ENCODE measurements at places on chromosomes 5 and 9.

- DNase-seq, result peak; percentile 4
Measured at GRCh38 chr5:54344653-54345052, 34.3 kb upstream of the ARL15 start.

GRCh38 chr9:69153707-69154521 lies 20.2 kb upstream of the TJP2 start:
- DNase-seq, result no peak

DNA sequence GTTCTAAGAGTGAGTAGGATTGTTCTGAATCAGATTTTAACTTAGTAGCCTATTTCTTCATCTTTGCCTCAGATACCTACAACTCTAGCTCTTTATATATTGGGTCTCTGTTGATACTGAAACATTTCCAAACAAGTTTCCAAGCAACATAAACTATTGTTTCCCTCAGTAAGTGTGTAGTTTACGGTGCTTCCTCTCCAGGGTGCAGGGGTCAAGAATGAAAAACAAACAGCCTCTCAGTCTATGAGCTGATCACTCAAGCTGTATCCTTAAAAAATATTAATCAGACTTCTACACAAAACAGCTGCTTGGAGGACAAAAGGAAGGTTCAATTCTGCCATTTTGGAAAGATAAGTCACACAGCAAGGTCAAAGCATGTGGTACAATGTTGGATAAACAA lies 75.0 kb downstream of the ADAMTS12 start:
- no peak for DNase-seq

DNA sequence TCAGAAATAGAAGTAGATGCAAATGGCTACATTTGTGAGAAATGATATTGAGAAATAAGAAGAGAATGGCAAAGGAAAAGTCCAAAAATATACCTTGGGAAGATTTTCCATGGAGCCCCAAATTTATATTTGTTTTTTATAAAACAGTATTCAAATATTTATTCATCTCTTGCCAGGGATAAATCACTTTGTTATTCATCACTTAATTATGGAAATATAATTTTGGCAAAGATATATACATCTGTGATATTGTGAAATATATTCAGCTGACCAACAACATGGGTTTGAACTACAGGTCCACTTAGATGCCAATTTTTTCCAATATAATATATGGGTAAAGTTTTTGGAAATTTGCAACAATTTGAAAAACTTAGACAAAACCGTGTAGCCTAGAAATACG lies 19.7 kb upstream of the RAPGEF6 start:
- no peak for DNase-seq

DNA sequence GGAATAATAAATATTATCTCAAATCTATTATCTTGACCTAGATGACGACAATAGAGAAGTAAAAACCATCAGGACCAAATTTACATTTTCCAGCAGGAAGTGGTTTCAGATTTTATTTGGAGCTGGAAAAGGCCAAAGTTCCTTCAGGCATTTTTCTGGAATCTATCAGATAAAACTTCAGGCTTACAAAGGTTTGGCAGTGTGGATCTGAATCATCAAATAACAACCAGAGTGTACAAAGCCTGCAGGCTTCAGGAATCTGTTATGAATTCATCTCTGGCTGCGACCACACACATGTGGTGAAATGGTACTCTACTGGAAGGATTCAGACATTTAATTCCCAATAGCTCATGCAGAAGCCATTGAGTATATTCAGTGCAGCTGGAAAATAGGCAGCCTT lies 726.4 kb upstream of the GRAMD2B start:
- no peak for DNase-seq

DNA sequence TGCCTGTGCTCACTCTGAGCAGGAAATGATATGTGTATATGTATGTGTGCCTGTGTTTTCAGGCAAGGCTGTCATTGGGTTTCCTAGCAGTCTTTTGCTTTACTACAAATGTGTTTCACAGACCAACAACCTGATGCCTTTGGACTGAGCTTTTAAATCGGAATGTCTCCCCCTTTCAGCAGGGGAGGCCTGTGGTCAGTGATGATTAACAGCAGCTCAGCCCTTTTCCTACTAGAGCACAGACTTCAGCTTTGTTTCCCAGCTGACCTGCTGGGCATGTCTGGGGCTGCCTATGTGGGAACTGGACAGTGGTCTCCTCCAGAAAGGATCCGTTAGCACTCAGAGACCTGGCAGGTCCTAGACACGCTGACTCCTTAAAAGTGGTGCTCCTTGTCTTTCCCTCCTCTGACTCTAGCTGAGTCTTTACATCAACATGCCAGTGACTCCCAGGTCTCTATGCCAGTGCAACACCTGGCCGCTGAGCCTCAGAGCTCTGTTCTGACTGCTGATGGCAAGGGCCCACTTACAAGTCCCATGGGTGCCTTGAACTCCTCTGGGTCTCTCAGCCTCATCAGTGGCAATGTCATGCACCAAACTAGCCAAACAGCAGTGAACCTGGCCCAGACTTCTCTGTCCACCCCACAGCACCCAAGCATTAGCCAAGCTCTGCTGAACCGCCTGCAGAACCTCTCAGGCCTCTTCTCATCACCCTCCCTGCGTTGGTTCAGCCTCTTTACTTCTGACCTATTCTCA lies 7.7 kb downstream of the MACROH2A1 start:
- no peak for DNase-seq

- no peak for DNase-seq
Measured at GRCh38 chr5:83370957-83371356, 100.6 kb upstream of the VCAN start.

DNA sequence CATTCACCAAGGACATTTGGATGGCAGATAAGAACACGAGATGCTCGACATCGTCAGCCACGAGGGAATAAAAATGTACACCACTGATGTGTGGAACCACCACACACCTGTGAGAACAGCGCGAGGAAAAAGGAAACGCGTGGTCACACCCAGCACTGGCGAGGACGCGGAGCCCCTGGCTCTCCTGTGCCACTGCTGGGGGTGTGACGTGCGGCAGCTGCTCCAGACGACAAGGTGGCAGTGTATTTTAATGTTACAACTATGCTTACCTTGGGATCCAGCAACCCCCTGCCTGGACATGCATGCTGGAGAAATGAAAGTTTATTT lies 13.6 kb upstream of the CEP72 start:
- DNase-seq, result no peak

DNA sequence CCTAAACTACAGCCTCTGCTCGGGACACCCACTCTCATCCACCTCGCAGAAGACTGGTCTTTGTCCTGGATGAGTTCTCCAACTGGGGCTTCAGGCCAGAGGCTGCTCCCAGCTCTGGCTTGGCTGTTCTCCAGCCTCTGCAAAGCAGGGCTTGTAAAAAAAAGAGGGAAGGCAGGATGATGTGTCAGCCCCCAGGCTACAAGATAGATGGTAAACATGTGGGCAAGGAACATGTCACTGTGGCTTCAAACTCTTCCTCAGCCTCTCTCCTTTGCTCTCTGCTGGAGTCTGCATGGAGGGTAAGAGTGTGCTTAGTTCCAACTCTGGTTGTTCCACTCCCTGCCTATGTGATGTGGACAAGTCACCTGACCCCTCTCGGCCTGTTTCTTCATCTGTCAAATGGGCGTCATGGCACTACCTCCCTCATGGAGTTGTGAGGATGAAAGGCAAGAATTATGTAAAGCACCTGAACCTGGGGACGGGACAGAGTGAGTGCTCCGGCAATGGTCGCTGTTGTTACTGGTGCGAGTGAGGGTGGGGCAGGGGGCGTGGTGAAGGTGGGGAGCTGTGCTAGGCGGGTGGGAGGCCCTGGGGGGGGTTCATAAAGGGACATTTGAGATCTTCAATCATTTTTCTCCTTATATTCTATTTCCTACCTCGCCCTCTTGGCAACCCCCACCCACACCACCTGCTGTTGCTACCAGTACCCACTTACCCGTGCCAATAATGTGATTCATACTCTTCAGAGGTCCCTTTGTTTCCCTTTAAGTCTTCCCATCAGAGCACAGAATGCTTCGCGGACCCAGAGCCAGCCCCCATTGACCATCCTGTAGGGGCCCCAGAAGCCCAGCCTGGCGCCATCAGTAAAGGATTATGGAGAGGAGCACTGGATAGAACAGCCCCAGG lies 6.8 kb upstream of the ZNF79 start:
- no peak for DNase-seq

GRCh38 chr5:96855031-96855872 lies 21.0 kb upstream of the ERAP2 start:
- DNase-seq, result no peak

DNA sequence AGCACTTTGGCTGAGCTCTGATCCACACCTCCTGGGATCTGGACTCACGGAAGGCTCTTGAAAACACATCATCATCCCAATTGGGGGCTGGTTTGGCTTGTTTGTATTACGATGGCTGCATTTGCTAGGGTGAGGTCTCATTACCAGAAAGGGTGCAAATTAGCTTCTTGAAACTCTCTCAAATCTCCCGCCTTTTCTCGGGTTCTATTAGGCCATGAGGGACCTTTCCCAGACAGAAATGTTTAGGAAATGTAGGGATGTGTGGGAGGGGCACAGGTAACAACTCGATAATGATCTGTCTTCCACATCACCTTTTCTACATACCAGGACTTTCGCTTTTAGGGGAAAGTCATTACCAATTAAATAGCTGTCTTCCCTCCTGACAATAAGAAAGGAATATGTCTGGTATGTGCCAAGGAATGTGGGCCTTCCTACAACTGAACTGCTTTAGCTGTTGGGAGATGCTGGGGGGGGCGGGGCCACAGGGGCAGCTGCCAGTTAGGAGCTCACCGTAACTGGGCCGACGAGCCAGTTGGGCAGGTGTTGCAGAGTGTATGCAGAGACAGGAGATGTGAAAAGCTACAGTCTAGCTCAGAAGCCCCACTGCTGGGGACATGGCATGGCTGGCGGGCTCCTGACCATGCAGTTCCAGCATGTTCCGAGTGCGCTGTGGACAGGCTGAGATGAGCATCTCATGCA lies 71.2 kb downstream of the AK8 start:
- no peak for DNase-seq

DNA sequence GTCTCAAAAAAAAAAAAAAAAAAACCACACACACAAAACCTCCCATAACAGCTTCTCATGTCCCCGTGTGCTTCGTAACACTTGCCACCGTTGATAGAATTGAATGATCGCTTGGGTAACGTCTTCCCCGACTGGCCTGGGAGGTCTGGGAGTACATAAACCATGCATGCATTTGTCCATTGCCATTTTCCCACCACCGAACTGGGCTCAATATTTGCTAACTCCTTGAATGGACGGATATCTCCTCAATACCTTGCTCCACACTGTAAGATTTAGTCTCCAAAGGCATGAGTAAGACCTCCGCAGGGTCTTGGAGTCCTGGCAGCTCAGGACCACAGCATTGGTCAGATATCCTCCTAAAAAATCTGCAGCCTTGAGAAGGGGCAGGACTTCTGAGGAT lies 3.2 kb upstream of the P4HA2 start:
- no peak for DNase-seq

DNA sequence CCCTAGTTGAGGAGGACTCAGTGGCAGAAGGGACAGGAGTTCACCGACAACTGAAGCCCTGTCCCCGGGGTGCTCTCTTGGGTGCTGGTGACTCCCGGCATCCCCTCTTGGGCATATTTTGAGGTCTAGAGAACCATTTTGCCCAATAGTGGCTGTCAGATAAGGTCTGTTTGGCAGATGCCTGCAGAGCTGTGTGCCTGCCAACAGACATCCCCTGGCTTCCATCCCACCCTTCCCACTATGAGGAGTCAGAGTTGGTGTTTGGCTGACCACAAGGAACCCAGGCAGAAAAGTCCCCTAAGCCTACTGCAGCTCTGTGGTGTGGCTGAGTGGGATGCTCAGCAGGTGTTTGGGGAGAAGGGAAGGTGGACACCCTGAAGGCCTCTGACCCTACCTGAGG lies 207.0 kb downstream of the AUH start:
- no peak for DNase-seq

DNA sequence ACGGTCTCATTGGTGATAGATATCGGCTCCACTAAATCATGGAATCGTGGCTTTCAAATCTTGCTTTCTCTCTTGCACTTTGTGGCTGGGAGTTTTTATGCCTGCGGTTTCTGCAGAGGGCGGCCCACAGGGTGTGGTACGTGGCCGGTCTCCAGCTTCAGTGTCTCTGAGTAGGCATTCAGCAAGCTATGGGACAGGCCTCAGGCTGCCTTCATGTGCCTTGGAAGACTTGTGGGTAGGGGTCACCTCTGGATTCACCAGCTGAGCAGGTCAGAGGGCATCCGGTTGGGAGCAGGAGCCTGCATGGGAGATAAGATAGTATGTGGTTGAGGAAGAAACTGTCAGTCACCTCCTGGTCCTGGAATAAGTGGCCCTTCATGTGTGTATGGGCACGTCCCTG lies 47.7 kb downstream of the AMBP start:
- no peak for DNase-seq

GRCh38 chr5:133461796-133462516 lies 150.4 kb downstream of the FSTL4 start:
- DNase-seq, result no peak

GRCh38 chr5:150412319-150413175 lies at the start of gene CD74:
Gene CD74, minus strand, starts transcription at chr5:150412910. Its CDS starts 161 bp downstream, at chr5:150412749.
- no peak for DNase-seq

GRCh38 chr5:127429928-127430327 lies 87.5 kb upstream of the PRRC1 start:
- no peak for DNase-seq

- DNase-seq, result no peak
Measured at GRCh38 chr5:4995014-4995413, 145.1 kb upstream of the ADAMTS16 start.

GRCh38 chr5:151077967-151078366 lies 2.9 kb downstream of the TNIP1 start:
- no peak for DNase-seq

DNA sequence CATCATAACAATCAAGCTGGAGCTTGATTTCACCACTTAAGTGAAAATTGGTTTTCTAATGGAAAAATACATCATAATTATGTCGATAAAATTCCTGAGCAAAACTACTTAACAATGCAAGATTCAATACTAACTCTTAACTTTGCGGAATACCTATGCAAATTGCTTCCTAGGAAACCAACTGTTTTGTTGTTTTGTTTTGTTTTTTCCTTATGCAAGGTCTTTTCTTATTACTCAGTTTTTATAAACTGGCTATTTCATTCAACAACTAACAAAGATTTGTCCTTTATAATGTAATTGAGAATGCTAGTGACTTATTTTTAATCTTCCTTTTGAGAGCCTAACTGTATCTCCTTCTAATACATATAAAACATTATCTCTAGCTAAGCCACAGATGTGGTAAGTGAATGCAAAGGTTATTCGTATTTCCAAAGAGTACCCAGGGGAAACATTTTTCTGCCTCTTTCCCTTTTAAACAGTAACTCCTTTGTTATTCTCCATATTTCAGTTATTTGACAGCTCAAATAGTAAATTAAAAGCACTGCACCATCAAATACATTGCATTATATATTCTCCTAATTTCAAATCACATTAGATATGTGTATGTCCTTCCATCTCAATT lies 609.4 kb downstream of the SLCO4C1 start:
- no peak for DNase-seq

GRCh38 chr9:107218829-107219485 lies 64.1 kb upstream of the RAD23B start:
- DNase-seq, result no peak

DNA sequence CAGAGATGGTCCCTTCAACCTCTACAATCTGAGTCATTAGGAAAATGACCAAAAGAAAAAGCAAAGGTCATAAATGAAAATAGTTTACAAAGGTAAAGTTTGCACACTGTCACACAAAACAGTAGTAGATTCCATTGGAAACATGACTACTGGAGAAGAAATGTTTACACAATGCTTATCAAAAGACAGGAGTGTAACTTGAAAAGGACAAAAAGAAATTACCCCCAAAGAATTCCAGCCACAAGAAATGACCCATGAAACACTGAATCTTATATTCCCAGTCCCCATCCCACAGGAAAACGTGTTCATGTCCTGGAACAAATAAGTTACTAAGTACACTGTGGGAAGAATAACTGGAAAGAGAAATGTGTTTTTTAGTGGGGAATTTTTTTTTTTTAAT lies 385.1 kb downstream of the SEMA5A start:
- DNase-seq, result no peak
